Fibroblast of skin of back (primary cell): ENCODE measurements at places on chromosomes 2 and 18.

DNA sequence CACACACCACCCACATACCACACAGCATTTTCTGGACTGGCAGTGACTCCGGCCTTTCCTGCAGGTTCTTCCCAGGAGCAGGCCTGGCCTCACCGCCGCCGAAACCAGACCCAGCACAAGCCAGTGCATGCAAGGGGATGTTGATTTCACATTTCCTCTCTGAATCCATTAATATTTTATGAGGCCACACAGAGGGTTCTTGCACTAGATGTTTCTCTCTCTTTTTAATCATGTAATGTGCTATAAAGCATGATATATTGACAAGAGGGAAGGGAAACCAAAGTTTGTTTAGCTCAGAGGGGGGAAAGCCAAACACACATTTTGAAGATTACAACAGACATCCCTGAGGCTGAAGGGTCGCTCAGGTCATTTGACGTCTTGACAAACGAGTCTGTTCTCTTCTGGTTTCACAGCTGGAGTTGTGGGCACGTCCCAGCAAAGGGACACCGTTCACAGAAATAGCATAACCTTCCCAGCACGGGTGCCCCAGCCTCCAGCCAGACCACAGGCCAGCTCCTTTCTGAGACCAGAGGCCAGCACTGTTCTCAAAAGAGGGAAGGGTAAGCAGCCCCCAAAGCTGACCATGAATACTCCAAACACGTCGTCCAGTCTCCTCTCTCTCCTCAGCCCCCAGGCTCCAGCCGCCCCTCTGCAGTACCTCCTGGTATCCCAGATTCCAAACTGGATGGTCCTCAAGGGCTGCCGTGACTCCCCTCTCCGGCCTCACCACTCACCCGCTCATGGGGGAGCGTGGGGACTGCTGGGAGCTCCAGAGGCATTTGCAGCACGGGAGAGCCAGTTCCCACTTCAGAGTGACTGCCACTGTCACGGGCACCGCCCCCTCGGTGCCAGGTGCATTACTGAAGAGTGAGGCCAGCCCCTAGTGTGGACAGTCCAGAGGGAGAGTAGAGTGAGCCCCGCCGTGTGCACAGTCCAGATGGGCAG lies 340.3 kb upstream of the SALL3 start:
- no peak for DNase-seq

DNA sequence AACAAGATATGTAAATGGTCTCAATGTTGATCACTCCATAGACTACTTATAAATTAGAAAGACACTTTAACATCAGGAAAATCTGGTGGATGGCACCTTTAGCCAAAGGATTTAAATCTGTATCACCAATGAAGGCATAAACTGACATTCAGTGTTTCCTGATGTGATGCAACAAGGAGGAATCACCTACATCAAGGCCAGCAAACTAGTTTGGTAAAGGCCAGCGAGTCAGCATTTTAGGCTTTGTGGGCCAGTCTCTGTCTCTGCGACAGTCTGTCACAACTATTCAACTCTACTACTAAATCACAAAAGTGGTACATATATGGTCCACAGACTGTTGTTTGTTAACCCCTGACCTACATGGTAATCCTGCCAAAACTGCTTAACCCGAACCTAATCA lies 33.3 kb downstream of the C2orf76 start:
- DNase-seq, result no peak

- DNase-seq, result no peak
Observed at GRCh38 chr2:67579216-67579615, 182.1 kb downstream of the ETAA1 start.

GRCh38 chr2:28958689-28959088 lies 22.4 kb upstream of the TOGARAM2 start:
- DNase-seq, result peak; percentile 77

- DNase-seq, result no peak
Observed at GRCh38 chr2:106816974-106817373, 69.0 kb downstream of the ST6GAL2 start.

- peak; percentile 24 for DNase-seq
Observed at GRCh38 chr18:25005541-25006403, 346.2 kb downstream of the ZNF521 start.

DNA sequence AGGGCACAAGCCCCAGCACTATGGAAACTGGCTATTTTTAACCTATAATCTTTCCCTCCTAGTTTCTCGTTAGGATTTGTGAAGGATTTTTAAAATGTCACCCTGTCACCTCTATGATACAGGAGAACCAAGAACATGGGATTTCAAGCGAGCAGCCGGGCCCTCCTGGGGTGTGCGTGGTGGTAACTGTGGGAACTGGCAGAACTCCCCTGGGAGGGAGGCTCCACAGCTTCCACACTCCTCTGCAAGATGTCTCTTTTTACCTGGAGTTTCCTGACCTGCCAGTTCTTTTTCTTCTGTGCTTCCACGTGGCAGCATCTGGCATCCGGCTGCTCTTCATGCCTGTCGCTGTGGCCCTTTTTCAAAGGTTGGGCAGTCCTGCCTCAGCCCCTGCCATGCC lies 386.3 kb upstream of the MYT1L start:
- DNase-seq, result no peak
